Right kidney (tissue), 9 donors: ENCODE measurements at places on chromosomes 13 and 19.

GRCh38 chr19:15354566-15355296 is 22.4 kb upstream of the BRD4 start:
- no peak for DNase-seq

- DNase-seq: peak; percentile 39
Measured at GRCh38 chr19:45376045-45376724, 5.8 kb upstream of the ERCC2 start.

GRCh38 chr19:703651-704446 is 4.9 kb upstream of the PALM start:
- DNase-seq: no peak

DNA sequence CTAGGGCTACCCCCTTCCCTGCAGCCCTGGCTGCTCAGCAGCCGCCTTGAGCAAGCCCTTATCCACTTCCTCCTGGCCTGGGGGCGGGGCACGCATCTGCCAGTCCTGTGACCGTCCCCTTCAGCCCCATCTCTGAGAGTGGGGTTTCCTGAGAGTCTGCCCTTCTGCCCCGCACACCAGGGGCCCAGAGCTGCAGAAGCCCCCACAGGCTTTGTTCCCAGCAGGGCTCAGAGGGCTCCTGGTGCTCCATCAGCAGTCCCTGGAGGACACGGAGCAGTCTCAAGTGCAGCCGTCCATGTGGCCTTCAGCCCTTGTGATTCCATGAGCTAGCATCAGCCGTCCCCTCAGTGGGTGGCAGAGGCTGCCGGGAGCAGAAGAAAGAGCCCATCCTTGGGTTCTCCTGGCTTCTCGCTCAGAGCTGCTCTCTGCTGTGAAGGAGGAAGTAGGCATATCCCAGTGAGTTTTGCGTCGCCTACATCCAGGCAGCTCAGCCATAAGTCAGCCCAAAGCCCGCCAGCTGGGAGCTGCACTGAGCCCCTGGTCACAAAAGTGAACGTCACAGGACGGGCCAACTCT is 16.3 kb downstream of the MYO9B start:
- no peak for DNase-seq

- no peak for DNase-seq
Measured at GRCh38 chr13:60327511-60327910, 69.5 kb upstream of the TDRD3 start.

DNA sequence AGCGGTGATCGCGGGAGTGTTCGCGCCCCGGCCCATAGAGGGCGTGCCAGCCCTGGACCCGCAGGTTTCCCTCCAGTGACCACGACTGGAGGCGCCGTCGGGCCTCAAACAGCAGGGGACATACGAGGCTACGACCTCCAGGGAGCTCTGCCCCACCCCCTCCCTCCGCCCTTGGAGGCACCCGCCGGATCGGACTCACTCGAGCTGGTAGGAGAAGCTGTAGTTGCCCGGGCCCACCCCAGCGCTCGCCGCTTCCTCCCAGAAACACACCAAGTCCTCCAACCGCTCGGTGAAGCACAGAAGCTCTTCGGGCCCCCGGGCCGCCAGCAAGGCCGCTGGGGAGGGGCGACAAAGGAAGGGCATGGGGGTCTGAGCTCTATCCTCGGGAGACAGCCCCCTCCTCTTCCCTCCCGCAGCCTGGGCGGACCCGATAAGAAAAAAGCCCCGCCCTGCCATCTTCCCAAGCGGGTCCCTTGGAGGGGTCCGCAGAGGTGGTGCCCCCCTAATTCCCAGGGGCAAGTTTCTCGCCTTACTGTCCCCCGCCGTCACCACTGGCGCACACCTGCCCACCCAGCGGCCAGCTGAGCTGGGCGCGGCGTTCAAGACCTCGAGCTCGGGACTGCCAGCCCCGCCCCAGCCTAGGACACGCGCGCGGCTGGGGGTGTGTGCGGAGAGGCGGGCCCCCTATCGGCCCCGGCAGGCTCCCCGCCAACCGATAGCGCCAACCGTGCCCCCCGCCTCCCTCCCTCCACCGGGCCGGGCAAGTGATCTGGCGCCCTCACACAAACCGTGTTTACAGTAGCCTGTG is 1.0 kb downstream of the EPOR start:
- DNase-seq: peak; percentile 49

DNA sequence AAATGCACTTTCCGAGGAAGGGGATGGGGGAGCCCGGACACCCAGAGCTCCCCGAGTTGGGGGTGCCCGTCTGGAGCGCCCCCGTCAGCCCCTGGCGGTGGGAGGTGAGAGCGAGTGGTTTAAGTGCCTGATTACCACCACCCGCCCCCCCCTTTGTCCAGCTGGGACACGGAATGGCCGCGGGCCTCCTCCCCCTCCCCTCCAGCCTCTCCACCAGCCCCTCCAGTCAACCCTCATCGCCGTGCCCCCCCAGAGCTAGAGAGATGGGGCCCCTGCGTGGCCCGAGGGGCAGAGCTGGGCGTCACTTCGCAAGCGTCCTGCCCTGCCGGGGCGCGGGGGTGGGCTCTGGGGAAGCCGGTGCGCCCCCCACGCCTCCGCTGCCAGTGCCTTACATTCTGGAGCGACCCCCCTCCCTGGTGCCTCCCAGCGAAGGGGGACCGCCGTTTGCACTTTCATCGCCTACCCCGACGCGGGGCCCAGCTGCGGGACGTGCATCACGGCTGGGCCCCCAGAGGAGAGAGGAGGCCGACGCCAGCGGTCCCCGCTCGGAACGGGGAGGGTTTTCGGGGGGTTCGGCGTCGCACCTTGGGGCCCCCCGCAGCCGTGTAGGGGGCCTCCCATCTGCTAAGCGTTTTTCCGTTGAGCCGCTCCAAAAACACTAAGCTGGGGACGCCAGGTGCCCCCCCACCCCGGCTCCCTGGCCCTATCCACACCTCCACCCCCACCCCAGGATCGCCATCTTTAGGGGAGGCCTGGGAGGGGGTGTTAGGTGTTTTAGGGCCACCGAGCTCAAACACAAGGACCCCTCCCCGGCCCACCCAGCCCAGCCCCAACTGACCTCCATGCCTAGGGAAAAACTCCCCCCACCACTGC is 16.4 kb downstream of the SMIM24 start:
- no peak for DNase-seq

GRCh38 chr13:39881887-39882286 is 226.4 kb downstream of the COG6 start:
- no peak for DNase-seq

- no peak for DNase-seq
Measured at GRCh38 chr13:113169277-113170272, 11.1 kb downstream of the PROZ start.

DNA sequence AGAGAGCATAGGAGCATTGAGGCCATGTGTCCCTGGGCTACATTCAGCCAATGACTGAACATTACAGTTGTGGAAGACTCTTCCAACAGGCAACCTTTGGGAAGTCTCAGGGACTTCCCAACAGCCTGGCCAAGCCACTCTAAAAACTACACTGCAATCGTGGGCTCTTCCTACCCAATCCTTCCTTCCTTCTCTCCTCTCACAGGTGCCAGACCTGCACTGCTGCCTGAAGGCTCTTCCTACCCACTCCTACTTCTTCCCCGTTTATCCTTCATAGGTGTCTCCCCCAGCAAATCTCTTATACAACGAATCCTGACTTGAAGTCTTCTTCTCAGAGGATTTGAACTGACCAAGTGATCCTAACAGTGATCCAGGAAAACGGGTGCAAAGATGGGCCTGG is 47.1 kb upstream of the MBNL2 start:
- DNase-seq: no peak

GRCh38 chr13:36414461-36414860 is 17.8 kb upstream of the CCNA1 start:
- DNase-seq: no peak
